Caco-2 (cell line): ENCODE measurements at places on chromosomes 1 and 21. TPM values are rescaled to one million over a fixed set of nuclear protein-coding genes. Genes with fewer than 3 reads are reported as not detected.

DNA sequence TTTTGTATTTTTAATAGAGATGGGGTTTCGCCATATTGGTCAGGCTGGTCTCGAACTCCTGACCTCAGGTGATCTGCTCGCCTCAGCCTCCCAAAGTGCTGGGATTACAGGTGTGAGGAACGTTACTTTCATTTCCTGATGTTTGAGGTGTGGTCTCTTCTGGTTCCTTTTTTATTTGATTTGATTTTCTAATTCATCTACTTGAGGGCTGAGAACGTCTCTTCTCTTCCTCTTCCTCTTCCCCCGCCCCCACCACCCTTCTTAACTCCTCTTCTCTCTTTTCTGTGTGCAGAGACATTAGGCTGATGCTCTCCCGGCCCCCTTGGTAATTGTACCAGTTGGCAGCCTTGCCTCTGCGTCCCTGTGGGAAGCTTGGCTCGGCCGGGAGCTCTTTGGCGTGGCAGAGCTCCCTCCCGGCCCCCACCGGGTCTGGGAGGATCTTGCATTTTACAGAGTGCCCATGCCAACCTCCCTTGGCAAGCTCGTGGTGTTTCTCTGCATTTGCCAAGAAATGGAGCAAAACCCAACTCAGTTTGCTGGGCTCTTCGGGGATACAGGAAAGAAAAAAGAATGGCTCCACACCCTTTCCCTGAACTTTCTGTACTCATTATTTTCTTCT, 19.9 kb downstream of the CRYAA start:
- H3K27ac ChIP-seq, result no peak overlapping the region
- H3K36me3 ChIP-seq, result no peaks in the 10 kb centered on the region
- H3K27me3 ChIP-seq, result no peaks in the 10 kb centered on the region

DNA sequence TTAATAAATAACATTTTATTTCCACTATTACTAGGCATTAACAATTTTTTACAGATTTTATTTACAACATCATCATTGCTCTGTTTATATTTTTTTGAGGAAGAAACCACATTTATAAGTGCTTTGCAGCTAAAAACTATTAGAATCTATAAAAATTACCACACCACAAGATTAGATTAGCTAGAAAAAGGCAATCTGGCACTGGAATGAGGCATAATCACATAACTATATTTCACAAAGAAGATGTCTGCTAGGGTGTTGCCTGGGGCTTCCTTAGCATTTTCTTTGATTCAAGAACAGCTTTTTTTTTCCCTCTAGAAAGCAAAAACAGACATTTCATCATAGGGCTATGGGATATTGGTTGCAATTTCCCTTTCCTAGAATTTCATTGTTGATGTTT, 2169.2 kb downstream of the MRPL39 start:
- DNase-seq, result no peak
- H3K36me3 ChIP-seq, result no peaks in the 10 kb centered on the region
- no peak overlapping the region for H3K27ac ChIP-seq
- H3K27me3 ChIP-seq, result no peaks in the 10 kb centered on the region
- H3K4me3 ChIP-seq, result no peak overlapping the region
- no peaks in the 10 kb centered on the region for H3K4me1 ChIP-seq

The RGS13 gene
- not detected in 2 replicates for total RNA-seq

DNA sequence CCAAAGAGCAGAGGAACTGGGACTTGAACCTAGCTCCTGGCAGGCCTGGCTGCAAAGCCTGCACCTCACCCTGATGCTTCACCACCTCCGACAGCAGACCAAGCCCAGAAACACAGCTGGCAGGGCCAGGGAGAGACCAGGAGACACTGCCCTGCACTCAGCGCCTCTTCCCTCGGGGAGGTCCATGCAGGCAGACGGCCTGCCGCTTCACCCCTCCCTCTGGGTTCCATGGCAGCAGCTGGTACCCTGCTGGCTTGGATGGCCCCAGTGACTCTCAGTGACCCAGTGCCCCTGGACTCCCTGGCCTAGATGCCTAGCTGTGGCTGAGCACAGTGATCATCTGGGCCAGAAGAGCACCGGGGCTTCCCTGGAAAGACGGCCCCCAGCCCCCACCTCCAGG, 65.3 kb upstream of the TARDBP start:
- no peaks in the 10 kb centered on the region; the same call in 1 of the 2 replicates for H3K27me3 ChIP-seq
- no peak for DNase-seq
- H3K4me3 ChIP-seq, result no peak overlapping the region
- H3K4me1 ChIP-seq, result peaks cover 10% of the 10 kb centered on the region
- H3K36me3 ChIP-seq, result no peaks in the 10 kb centered on the region
- H3K27ac ChIP-seq, result no peak overlapping the region

- no peak overlapping the region for H3K27ac ChIP-seq
- H3K4me1 ChIP-seq, result peaks cover 2% of the 10 kb centered on the region
- H3K27me3 ChIP-seq, result no peaks in the 10 kb centered on the region
These were observed 63.8 kb downstream of the ARHGEF10L start for GRCh38 chr1:17603091-17603841.

DNA sequence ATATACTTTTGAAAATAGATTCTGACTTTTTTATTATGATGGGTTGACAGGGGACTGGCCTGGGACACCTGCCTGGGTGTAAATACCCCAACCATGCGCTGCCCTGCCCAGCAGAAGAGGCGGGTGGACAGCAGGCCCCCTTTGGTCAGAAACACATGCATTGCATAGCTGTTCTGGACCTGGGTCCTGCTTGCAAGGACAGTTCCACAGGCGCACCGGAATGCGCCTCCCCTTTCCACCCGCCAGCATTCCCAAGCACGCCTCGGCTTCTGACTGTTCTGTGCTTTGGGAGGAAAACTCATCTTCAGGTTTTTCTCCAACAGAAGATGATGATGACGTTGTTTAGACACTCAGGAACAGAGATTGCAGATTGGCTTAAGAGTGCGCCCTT, 428 bp upstream of the ZNF678 start:
- peak overlapping the region; percentile 99 for H3K27ac ChIP-seq
- no peaks in the 10 kb centered on the region for H3K36me3 ChIP-seq
- H3K27me3 ChIP-seq, result no peaks in the 10 kb centered on the region
- H3K4me1 ChIP-seq, result no peaks in the 10 kb centered on the region; the same call in 1 of the 2 replicates
- 0 out of 2 replicates have a peak overlapping the region, but pooled peaks have one; percentile 13 for H3K4me3 ChIP-seq

DNA sequence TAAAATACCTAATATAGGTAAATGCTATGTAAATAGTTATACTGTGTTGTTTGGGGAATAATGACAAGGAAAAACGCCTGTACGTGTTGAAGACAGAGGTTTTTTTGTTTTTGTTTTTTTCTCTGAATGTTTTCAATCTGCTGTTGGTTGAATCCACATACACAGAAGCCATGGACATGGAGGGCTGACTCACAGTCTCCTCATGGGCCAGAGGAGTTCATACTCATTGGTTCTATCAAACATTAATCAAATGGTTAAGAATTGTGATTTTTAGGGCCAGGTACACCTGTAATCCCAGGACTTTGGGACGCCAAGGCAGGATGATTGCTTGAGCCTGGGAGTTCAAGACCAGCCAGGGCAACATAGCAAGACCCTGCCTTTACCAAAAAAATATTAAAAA, 20.5 kb downstream of the MIER1 start:
- H3K36me3 ChIP-seq, result no peaks in the 10 kb centered on the region
- H3K4me1 ChIP-seq, result no peaks in the 10 kb centered on the region
- H3K4me3 ChIP-seq, result no peak overlapping the region
- no peaks in the 10 kb centered on the region for H3K27me3 ChIP-seq
- DNase-seq, result no peak

GRCh38 chr1:83910461-83910860, 88.5 kb downstream of the TTLL7 start:
- H3K27ac ChIP-seq, result no peak overlapping the region
- DNase-seq, result no peak
- no peaks in the 10 kb centered on the region for H3K27me3 ChIP-seq

GRCh38 chr21:25560271-25560685, 47.0 kb downstream of the MRPL39 start:
- no peak for DNase-seq
- no peak overlapping the region for H3K4me3 ChIP-seq
- H3K4me1 ChIP-seq, result 0 out of 2 replicates have a peak, but pooled peaks cover 4% of the 10 kb centered on the region
- no peaks in the 10 kb centered on the region for H3K36me3 ChIP-seq

The SPRR3 gene
- total RNA-seq, result 0.70 and 1.0 TPM in 2 replicates

DNA sequence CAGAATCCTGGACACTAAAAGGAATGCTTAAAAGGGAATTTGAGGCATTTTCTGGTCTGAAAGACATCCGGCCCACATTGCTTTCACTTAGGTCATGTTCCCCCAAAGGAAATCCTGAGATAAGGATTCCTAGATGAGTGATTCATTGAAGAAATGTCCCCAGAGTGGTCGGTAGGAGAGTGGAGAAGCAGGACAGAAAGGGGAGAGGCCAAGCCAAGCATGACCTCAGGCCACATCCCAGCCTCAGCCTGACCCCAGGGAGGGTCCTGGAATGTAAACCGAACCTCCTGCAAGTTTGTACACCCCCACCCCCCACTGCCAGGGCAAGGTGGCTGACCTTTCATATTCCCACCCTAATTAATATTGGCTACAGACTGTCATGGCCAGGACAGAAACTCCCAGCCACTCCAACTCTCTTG, 16.6 kb downstream of the HIVEP3 start:
- H3K36me3 ChIP-seq, result no peaks in the 10 kb centered on the region
- no peaks in the 10 kb centered on the region for H3K27me3 ChIP-seq
- peak overlapping the region; percentile 49 for H3K27ac ChIP-seq
